ENCODE measurements at places on chromosomes 2 and 18. TPM values are rescaled to one million over a fixed set of nuclear protein-coding genes. Genes with fewer than 3 reads are reported as not detected.

DNA sequence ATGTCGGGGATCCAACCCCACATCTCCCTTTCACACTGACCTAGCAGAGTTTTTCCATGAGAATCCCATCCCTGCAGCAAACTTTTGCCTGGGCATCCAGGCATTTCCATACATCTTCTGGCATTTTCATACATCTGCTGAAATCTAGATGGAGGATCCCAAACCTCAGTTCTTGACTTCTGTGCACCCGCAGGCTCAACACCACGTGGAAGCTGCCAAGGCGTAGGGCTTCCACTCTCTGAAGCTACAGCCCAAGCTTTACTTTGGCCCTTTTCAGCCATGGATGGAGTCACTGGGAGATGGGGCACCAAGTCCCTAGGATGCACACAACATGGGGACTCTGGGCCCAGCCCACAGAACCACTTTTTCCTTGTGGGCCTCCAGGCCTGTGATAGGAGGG is 32.2 kb upstream of the TEX51 start:
- no peak for DNase-seq

- DNase-seq = no peak
These were observed 80.9 kb downstream of the PPP1R1C start for GRCh38 chr2:182066400-182067087.

DNA sequence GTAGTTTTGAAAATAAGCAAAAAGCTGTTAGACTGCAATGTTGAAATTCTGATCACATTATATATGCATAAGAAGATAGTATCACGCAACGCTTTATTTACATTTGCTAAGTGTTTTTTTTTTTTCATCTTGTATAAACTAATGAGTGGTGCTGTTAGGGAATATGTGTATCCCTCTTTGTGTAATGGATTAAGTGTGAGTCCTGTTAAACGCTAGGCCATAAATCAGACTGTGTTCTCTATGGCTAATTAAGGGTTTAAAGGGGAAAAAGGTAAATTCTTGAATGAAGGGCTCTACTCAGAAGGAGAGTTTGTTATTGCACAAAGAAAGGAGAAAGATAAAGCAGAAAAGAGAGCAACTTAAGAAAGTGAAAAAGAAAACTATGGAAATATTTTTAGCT is 4.8 kb upstream of the ASXL3 start:
- DNase-seq = no peak

The RAB31 gene
- polyA plus RNA-seq = 29.3 TPM

The SULT1C4 gene
- polyA plus RNA-seq = 50.7 TPM

DNA sequence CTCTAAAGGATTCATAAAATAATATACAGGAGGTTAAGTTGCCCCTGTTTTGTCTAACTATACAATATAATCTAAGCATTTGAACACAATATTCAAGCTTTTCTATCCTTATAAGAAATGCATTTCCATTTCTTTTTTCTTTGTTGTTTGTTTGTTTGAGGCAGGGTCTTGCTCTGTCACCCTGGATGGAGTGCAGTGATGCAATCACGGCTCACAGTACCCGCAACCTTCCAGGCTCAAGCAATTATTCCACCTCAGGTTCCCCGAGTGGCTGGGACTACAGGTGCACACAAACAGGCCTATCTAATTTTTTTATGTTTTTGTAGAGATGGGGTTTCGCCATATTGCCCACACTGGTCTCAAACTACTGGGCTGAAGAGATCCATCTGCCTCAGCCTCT is 307.8 kb downstream of the ZNF804A start:
- DNase-seq = no peak

The ANO7 gene
- polyA plus RNA-seq = 1.3 TPM

GRCh38 chr2:105926960-105927678 is 182.4 kb downstream of the NCK2 start:
- DNase-seq = no peak

The SERPINB12 gene
- polyA plus RNA-seq = not detected

The IL36G gene
- 0.35 TPM for polyA plus RNA-seq

The CROCC2 gene
- 0.04 TPM for polyA plus RNA-seq

The LOXHD1 gene
- 0.85 TPM for polyA plus RNA-seq

DNA sequence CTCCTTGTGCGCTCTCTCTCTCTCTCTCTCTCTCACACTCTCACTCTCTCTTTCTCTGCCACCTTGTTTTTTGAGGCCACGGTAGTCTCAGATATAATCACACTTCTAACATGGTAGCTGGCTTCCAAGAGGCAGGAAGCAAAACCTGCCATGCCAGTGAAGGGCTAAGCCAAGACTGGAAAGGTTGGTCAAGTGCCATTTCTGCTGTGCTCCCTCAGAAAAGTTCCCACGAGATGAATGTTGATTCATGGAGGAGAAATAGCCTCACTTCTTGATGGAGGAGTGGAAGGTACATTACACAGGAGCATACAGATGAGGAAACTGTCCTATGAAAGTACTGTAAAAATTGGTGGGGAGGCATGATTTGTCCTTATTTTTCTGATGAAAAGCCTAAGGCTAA is 237.9 kb downstream of the XIRP2 start:
- no peak for DNase-seq

GRCh38 chr2:47201224-47201623 is 46.1 kb upstream of the STPG4 start:
- DNase-seq = no peak

GRCh38 chr2:64841461-64841860 is 147.7 kb upstream of the SLC1A4 start:
- no peak for DNase-seq

The CYTIP gene
- 2.2 TPM for polyA plus RNA-seq

DNA sequence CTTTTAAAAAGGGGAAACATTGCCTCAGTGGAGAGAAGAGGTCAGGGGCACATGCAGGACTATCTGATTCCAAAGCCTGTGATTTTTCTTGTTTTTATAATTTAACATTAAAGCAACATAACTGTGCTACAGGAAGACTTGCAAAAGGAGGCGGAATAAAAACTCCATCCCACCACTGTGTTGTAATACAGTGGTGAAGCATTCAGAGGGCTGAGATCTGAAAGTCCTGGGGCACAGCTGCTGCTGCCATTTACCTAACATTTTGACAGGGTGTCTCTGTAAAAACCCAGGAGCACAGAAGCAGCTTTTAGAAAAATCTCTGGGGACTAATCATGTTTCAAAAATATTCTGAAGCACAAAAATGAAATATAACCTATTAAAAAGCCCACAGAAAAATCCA is 97.6 kb downstream of the GRB14 start:
- DNase-seq = no peak

DNA sequence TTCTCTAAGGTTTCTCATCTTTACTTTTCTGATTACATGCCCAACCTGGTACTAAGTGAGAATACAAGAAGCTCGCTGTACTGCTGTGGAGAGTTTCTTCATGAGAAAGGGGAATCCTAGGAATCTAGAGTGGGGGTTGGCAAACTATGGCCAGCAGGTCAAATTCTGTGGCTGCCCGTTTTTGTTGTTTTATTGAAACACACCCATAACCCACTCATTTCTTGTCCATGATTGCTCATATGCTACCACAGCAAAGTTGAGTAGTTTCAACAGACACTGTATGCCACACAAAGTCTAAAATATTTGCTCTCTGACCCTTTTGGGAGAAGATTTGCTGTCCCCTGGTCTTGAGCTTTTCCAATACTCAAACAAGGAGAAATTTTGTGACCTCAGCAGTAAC is 58.8 kb downstream of the C2orf74 start:
- DNase-seq = no peak

- DNase-seq = no peak
These were observed 330.6 kb downstream of the RND3 start for GRCh38 chr2:150156876-150157275.

The OSBPL6 gene
- 3.8 TPM for polyA plus RNA-seq

DNA sequence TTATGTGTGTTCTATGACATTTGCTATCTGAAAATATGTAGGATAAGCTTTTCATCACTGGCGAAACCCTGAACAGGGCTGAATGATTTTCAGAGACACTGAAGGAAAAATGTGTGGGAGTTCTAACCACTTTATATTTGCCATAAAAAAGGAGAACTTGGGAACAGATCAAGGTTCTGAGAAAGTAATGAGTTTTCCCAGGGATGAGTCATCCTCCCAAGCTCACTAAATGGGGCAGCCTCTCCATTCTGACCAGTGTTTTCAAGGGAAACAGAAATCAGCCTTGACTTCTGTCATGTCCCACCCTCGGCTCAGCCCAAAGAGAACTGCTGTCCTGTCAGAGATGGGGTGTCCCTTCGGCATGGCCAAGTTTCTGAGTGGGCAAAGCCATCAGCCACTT is 2109.8 kb upstream of the CELF4 start:
- DNase-seq = no peak

DNA sequence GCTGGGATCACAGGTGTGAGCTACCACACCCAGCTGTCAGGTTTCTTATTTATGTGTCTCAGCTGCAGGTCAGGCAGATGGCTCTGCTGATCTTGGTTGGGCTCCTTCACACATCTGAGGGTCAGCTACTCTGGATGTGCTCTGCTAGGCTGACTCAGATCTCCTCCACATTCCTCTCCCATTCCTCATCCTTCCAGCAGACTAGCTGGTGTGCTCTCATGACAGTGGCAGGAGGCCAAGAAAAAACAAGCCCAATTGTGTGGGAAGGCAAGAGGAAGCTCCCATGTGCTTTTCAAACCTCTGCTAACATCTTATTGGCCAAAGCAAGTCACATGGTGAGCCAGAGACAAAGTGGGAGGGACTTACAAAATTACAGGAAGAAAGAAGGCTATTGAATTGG is 11.7 kb upstream of the MSH6 start:
- DNase-seq = no peak

GRCh38 chr18:76389716-76390115 is 105.3 kb downstream of the ZNF516 start:
- DNase-seq = no peak

GRCh38 chr2:100941646-100942240 is 60.3 kb upstream of the RPL31 start:
- DNase-seq = no peak

The RPL37A gene
- polyA plus RNA-seq = 2,094 TPM

The UGT1A7 gene
- polyA plus RNA-seq = 0.09 TPM

The MARCO gene
- 6.2 TPM for polyA plus RNA-seq

DNA sequence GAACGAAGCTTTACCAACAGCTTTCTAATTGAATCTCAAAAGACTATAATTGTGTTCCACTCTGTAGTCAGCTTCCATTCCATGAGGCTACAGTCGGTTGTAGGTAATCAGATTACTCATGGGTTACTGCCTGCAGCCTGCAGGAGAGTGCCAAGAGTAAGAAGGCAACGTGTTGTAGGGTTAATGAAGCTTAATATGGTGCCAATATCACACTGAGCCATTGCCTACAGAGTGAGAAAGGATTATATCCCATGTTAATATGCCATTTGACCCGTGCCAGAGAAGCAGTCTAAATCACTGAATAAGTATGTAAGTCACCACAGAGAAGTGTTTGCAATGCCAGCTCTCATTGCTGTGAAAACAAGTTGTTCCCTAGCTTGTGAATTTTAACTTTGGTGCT is 734.5 kb upstream of the ACVR2A start:
- DNase-seq = no peak

The ITPRIPL1 gene
- 3.8 TPM for polyA plus RNA-seq

The ACMSD gene
- 1.1 TPM for polyA plus RNA-seq

The EFHD1 gene
- polyA plus RNA-seq = 72.5 TPM

The ANKRD36C gene
- polyA plus RNA-seq = 23.6 TPM

The PPM1B gene
- 76.1 TPM for polyA plus RNA-seq

GRCh38 chr2:39541011-39541930 is 104.2 kb upstream of the MAP4K3 start:
- DNase-seq = no peak

DNA sequence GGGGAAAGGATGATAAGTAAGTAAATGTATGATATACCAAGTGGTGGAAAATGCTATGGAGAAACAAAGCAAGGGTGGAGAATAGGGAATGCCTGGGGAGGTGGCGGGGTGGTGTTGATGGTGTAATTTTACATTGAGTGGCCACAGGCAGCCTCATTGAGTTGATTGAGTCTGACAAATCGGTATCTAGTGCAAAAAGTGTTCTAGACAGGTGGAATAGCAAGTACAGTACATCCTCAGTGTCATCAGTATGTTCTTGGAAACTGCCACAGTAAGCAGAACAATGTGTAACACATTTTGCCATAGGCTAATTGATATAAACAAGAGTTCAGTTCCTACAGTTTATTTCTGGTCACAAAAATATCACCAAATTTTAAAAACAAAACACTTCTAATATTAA is 46.4 kb downstream of the UGP2 start:
- no peak for DNase-seq

GRCh38 chr18:48800876-48801727 is 149.7 kb downstream of the SMAD7 start:
- no peak for DNase-seq

The ALPP gene
- not detected for polyA plus RNA-seq

- DNase-seq = no peak
These were observed 69.1 kb upstream of the B3GNT7 start for GRCh38 chr2:231326404-231326803.

DNA sequence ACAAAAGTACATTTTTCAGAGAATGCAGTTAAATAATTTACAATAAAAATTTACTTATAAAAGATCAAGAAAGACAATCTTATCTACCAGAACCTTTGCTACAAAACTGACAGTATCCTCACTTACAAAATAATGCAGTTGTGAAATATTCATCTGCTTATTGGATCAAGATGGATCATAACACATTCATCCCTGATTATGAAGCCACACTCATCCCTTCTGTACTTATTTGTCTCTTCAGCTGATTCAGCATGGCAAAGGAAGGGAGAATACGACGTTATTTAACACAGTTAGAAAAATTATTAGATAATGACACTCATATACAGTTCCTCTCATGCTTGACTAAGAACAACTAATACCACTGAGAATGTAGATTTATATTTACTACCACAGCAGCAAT is 46.4 kb downstream of the TCF4 start:
- DNase-seq = no peak

- no peak for DNase-seq
These were observed 30.7 kb upstream of the LGALSL start for GRCh38 chr2:64423303-64423702.

- DNase-seq = no peak
These were observed 382.2 kb downstream of the NBAS start for GRCh38 chr2:15178946-15179345.
